ENCODE measurements at places on chromosomes 7 and 10.

- peaks cover 46% of the 10 kb centered on the region for H3K4me1 ChIP-seq
- H3K36me3 ChIP-seq: peaks cover 32% of the 10 kb centered on the region
- no peak for DNase-seq
- peak overlapping the region; percentile 34 for H3K4me3 ChIP-seq
- H3K27me3 ChIP-seq: no peaks in the 10 kb centered on the region
Observed at GRCh38 chr10:96646751-96647166, 59.9 kb upstream of the TM9SF3 start.

- H3K36me3 ChIP-seq: no peaks in the 10 kb centered on the region
- H3K4me3 ChIP-seq: no peak overlapping the region
- DNase-seq: no peak
- H3K27ac ChIP-seq: no peak overlapping the region
- no peaks in the 10 kb centered on the region for H3K4me1 ChIP-seq
Observed at GRCh38 chr10:29522061-29522855, 112.5 kb downstream of the SVIL start.

- H3K27ac ChIP-seq: no peak overlapping the region
- peaks cover 2% of the 10 kb centered on the region for H3K36me3 ChIP-seq
- H3K27me3 ChIP-seq: peaks cover 13% of the 10 kb centered on the region
- no peak for DNase-seq
Observed at GRCh38 chr7:73972614-73973013, 55.4 kb upstream of the ELN start.

GRCh38 chr10:90470966-90471365 is 386.9 kb downstream of the HTR7 start:
- no peak overlapping the region for H3K4me3 ChIP-seq
- H3K36me3 ChIP-seq: no peaks in the 10 kb centered on the region
- H3K4me1 ChIP-seq: no peaks in the 10 kb centered on the region
- H3K27me3 ChIP-seq: no peaks in the 10 kb centered on the region
- DNase-seq: no peak

GRCh38 chr7:122528879-122529481 is 169.9 kb downstream of the RNF133 start:
- H3K4me1 ChIP-seq: no peaks in the 10 kb centered on the region
- DNase-seq: no peak
- H3K27me3 ChIP-seq: no peaks in the 10 kb centered on the region
- no peak overlapping the region for H3K27ac ChIP-seq
- no peak overlapping the region for H3K4me3 ChIP-seq

Measured in memory B cell (primary cell).